ENCODE measurements at places on chromosomes 5 and 9.

DNA sequence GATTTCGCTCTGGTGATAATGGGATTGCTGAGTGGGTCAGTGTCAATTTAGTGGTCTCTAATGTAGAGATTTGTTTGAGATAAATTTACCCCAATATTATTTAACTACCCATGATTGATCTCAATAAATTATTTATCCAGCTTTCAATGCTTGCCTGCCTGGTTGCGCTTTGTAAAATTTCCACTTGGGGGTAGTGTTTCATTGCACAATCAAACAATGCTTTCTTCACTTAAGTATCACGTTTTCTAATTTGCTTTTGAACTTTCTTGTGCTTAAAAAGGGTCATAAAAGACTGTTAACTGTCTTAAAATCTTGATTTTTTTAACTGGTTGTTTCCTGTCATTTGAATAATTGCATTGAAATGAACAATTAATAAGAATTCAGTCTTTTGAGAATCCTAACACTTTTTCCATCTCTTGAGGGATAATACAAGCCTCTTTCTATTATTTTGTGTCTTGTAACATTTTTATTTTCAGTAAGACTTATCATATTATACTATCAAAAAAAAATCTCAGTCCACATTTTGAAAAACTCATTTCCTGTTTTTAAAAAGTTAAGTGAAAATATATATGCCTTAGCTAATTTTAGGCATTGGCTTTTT, 18.7 kb downstream of the HSD17B4 start:
- no peak for DNase-seq

DNA sequence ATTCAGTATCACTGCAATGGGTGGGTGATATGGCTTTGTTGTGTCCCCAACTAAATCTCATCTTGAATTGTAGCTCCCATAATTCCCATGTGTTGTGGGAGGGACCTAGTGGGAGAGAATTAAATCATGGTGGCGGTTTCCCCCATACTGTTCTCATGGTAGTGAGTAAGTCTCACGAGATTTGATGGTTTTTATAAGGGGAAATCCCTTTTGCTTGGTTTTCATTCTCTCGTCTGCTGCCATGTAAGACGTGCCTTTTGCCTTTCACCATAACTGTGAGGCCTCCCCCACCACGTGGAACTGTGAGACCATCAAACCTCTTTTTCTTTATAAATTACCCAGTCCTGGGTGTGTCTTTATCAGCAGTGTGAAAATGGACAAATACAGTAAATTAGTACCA, 9.5 kb upstream of the NANS start:
- no peak for DNase-seq

GRCh38 chr5:99369797-99370593, 441.2 kb upstream of the CHD1 start:
- no peak for DNase-seq

DNA sequence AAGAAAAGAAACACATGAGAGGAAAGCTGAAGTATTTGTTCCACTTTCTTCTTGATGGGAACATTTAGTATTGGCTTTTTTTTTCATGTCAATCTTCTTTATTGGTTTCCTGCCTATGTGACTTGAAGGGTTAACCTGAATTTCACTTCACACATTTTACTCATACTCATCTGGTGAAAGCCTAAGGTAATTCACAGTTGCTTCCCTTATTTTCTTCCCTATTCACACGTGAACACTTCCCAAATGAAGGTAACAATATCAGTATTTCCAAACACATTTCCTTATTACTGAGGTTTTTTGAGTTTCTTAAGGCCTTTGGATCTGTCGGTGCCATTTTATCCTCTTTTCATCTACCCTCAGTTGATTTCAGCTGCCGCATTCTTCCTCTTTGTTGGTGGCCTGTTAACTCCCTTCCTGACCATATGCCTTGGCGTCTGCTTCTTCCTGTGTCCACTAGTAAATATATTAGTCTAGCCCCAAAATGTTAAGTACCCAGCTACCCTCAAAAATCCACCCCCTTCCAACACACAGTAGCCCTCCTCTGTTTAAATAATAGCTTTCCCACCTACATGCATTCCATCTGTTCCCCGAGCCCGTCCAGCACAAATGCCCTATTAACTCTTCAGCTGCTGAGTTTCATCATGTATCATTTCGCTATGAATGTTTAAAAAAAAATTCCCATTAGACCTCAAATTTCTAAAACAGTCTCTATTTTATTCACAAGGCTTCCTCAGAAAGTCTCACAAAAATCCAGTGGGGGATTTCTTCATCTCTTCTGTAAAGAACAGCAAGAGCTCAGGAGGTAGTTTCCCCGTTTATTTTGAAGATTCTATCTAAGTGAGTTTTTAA, 97.3 kb downstream of the USP20 start:
- DNase-seq: no peak

GRCh38 chr9:87512311-87512710, 14.6 kb downstream of the DAPK1 start:
- DNase-seq: no peak

DNA sequence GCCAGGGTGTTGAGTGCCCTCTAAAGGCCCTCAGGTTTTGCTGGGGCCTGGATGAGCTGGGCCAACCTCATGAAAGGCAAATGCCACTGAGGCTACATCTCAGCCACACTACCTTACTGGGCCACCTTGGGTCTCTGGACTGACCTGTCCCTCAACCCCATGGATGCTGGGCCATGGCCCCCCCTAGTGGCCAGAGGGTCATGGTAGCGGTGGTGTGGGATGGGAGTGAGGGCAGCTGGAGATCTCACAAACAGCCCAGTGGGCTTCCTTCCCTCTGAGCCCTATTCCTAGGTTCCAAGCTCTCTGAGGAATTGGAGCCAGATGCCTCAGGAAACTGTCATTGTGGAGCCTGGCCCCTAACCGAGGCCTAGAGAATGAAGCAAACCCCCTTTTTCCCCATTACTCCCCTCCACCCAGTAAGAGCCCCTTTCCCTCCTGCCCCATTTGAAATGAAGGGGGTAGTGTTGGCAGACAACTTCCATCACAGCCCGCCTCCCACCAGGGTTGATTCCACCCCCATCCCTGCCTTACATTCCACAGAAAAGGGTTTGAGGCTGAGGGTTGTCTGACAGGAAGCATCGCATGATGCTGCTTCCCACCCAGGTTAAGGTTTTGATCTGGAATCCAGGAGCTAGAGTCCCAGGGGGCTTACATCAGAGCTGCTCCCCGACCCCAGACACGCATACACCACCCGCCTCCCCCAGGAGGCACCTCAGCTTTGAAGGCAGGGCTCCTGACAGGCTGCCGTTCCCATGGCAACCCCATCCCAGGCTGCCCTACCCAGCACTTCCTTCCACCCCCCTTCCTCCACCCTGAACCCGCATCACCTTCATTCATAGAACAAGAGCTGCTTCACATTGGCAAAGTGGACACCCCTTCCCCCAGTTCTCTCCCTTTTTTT, 63.9 kb downstream of the PCDH1 start:
- DNase-seq: no peak

DNA sequence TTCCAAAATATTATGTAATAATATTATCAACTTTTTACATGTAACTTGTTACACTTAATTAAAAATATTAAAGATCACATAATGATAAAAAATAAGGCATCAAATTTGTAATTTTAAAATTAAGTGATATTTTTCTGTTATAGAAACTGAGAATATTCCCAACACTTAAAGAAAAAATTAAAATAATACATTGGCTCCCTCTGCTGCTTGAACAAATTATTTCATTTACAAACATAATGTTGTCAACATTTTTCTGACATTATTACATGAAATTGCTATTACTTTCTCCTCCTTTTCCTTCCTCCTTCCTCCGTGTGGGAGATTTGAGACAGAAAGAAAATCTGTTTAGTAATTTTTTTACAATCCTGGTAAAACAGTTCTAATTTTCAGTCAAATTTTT, 42.3 kb downstream of the RNF180 start:
- no peak for DNase-seq

- DNase-seq: no peak
Observed at GRCh38 chr5:160649304-160649703, 202.7 kb downstream of the ATP10B start.

GRCh38 chr5:150428106-150428876, 15.6 kb upstream of the CD74 start:
- no peak for DNase-seq

DNA sequence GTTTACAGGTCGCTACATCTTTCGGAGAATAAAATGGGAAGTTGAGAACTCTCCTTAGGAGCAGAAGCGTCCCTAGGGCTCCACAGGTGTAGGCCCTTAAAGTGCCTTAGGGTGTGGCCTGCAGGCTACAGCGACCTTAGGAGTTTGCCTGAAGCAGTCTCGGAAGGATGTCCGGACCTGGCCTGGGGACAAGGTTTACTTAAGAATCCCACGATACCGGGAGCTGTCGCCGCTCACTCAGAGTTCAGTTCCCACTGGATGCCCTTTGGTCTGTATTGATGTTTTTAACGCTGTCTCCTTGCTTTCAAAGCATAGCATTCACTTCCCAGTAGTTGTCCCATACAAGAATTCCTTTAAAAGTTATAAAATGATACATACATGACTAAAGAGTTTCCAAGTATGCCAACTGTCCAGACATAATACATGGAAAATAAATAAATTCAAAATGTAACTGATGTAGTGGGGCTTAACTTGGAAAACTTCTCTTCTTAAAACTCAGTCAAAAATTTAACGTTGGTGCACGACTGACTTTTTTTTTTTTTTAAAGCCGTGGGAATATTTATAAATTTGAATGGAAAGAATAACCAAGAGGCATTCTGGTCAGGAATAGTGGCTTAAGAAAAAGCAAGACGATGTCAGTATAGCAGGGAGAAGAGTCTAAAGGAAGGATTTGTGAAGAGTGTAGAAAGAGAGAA, 848 bp downstream of the RAD50 start:
- DNase-seq: no peak

DNA sequence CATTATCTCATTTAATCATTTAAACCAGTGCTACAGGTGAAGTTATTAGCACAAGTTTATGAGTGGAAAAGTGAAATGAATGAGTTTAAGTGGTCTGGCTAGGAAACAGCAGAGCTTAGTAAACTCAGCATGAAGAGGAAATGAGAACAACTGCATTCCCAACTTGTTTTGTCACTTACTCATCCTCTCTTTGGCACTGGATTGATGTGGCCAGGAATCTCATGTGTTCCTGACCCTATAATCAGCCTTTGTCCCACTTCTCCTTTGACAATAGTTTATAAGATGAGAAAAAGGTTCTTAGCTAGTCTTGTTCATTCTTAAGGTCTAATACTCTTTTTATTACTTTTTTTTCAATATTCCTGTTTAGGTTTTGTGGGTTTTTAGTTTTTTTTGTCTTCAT, 559.2 kb upstream of the TLE4 start:
- no peak for DNase-seq

DNA sequence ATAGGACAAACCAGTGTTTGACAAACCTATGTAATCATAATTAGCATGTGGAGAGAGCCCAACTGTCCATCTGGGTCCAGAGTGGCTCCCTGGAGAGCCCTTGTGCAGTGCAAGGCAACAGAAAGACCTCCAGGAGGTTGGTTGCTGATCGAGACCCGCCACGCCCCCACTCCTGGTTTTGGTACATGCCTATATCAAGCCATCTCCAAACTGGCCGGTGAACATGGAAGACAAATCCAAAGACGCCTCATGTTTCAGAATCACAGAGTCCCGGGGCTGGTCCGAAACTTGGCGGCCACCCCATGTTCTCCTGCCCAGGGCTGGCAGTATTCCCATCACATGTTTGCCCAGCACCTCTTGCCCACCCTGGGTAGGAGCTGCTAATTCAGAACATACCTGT, 140.2 kb downstream of the PAX5 start:
- no peak for DNase-seq

GRCh38 chr9:79731171-79731890, 159.6 kb downstream of the TLE4 start:
- DNase-seq: no peak

GRCh38 chr5:60538426-60538825, 161.5 kb downstream of the DEPDC1B start:
- DNase-seq: no peak

DNA sequence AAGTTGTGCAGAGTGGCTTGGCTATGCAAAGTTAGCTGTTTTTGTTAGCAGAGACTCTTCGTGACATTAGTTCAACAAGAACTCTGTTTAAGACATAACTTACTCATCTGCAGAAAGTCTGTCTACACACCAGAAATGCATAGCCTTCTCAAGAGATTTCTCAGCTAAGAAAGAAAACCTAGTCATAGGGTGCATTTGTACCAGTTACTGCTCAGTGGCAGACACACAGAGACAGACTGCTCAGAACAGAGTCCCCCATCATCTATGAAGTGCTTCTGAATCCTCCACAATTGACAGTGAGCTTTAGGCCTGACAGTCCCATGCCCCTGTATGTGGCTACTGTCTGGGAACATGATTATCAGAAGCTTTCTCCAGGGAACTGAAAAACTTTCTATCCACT, 56.1 kb upstream of the IFNK start:
- DNase-seq: no peak

- DNase-seq: no peak
Observed at GRCh38 chr9:92158097-92158601, 42.9 kb upstream of the SPTLC1 start.

- DNase-seq: no peak
Observed at GRCh38 chr5:175163586-175164275, 280.3 kb downstream of the DRD1 start.

DNA sequence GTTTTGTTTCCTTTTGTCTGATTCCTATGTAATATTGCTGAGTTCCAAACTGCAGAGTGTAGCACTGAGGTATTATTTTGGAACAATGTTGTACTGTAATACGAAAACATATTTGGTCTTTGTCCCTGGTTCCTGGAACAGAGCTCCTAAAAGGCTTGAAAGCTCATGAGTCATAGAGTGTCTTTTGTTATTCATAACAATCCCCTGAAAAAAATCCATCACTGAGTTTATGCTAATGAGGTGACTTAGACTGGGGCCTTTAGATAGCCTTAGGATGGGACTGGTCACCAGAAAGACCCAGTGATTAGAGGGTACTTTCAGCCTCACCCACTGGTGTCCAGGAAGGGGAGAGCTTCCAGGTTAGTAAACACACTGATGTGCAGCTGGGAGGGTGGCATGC, 132.7 kb upstream of the POU5F2 start:
- no peak for DNase-seq

GRCh38 chr9:129405089-129405826, 215.6 kb downstream of the C9orf50 start:
- DNase-seq: no peak

DNA sequence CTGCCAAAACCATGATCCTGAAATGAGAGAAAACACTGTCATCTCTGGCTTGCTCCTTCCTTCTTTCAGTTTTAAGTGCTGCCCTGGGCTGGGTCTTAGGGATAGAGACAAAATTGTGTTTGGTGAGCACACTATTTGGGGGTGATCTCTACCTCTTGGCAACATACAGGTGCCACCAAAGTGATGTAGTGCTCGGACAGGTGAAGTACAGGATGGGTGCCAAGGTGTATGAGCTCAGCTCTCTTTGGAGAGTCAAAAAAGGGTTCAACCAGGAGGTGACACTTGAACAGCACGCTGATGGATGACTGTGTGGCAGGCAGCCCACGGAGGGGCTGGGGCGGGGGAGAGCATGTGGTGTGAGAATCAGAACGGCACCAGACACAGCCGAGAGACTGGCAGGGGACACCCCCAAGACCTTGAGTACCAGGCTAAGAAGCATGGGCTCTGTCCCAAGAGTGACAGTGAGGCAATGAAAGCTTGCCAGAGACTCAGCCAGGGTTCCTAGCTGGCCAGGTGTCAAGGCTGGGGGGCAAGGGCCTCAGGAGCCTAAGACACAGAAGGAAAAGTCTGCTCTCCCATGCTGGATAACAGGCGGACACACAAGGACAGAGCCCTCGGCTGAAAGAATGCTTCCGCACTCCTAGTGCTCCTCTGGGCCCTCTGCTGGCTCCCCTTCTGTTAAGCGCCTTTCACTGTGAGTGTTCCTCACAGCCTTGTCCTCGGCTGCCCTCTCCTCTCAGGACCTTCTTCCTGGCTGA, 2.5 kb downstream of the NHP2 start:
- no peak for DNase-seq
